ENCODE measurements at places on chromosomes 6 and 20.

DNA sequence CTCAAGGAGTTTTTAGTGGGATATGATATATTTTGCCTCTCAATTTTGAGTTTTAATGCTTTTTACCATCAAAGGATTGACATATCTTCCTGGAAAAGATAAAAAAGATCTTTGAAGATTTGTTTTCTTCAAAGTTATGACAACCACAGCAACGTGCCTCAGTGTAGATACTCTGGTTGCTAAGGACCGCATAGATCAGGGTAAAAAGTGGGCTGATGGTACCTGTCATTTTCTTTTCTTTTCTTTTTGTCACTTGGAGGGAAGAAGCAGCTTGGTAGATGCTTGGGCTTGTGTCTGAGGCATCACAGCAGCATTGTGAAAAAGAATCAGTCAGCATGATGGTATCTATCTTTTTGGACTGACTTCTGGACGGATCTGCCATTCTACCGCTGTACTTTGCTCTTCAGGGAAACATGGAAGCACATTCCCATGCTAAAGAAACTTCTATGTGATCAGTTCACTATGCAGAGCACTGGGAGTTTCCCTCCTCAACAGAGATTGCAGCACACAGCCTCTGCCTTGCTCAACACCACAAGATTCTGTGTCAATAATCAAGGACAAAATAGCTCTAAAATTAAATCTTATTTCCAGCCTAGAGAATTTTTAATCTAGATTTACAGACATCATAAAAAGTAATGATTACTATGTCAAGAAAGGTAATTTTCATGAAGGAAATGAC lies 54.8 kb upstream of the SGK1 start:
- DNase-seq = no peak

DNA sequence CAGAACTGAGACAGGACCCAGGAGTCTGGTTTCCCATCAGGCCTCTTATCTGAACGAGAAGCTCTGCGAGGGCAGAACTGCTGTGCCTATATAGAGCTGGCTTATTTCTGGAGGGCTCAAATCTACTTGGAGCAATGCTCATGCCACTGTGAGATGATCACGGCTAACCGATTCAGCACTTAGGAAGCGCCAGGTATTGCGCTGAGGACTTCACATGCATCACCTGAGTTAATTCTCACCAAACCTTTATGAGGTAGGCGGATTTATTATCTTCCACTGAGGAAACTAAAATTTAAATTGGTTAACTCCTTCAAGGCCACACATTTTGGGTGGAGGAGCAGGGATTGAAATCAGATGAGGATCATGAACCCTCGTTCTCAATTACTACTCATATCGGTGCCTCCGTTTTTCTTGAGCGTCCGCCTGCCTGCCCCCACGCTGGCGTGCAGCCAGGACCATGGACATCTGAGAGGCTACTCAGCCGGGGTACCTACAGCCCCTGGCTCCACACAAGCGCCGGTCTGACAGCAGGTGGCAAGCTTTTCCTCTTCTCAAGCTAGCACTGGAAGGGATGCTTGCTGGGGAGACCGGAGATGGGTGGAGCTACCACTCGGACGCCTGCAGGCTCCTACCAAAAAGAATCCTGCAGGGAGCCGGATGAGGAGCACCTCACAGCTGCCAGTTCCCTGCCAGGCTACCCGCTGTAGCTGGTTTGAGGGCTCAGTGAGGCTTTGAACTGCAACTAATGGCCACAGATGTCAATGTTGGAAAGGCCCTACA lies 1.0 kb upstream of the PCIF1 start:
- peak; percentile 77 for DNase-seq

DNA sequence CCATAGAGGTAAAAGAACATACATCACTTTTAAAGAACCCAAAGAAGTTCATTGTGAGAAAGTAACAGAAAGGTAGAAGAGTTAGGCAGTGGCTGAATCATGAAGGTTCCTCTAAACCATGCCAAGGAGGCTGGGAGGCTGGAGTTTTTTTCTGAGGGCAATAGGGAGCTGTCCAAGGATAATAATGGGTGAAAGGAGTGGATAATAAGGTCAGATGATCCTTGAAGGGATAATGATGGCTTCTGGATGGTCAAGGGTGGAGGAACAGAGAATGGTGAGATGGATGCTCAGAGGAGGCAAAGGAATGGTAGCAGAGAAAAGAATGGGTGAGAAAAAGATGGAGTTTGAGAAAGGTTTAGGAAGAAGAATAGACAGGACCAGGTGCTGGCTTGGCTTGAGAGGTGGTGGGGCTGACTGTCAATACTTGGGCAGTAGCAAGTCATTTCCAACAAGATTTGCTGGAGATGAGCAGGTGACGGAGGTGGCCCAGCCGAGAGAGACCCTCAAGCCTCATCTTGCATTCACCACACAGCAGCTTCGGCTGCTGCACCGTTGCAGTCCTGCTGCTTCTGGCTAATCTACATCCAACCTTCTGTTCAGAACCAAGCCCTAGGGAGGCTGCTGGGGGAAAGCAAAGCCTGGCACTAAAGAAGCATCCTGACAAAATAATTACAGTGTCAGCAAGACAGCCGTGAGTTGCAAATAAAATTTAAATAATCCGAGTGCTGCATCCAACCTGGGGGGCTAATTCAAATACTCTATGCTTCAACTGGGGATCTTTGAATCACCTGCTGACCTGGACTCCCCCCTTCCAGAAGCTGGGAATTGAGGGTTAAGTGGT lies 131.2 kb upstream of the KCNG1 start:
- no peak for DNase-seq

DNA sequence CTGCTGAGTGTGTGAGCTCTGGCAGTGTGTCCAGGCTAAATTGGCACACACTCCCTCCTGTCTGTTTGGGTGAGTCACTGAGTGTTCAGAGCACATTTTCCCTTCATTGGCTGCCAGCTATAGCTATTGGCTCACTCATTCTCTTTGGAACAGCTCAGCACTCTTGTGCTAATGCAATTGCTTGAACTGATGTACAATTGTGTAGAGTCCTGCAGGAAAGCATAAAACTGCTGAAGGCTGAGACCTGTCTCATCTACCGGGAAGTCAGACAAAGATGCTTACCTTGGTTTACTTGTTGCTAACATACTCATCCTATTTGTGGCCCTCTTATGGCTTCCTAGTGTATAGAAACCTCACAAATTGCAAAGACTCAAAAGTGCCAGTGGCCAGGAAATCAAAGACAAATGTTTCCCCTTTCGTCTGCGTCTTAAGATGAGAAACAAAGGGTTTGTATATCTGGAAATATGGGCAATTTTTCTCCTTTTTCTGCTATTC lies 351.0 kb downstream of the BCKDHB start:
- DNase-seq = no peak

DNA sequence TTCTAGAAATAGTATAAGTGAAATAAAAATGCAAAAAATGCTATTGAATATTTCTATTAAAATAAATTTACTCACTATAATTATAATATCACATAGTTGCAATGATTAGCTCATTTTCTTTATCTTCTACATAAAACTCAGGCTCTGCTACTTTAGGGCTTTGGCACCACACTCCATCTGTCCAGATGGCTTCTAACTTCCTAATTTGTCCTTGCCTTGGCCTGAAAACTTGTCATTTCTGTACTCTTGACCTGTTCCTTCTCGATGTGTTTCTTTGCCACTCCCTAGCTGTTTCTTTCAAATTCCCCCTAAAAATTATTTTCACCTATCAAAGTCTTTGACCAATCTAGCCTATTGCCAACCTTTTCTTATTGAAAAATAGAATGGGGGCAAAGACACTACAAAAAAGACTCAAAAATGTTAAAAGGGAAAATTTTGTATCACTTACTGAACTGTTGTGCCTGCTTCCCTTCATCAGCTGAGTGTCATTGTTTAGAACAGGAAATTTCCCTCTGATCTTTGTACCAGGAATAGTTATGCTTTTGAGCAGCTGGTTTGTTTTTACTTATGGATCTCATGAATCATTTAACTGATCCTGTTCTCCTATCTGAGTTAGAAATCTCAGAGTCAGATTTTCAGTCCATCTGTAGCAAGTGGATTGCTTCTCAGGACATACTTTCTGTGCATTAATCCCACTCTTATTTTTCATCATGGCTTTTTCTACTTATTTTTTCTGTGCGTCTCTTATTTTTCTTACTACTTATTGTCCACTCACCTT lies 279.2 kb upstream of the CNR1 start:
- no peak for DNase-seq

- DNase-seq = no peak
These were observed 298.5 kb downstream of the QKI start for GRCh38 chr6:163712981-163713380.

GRCh38 chr6:157831424-157832249 lies 8.6 kb downstream of the SNX9 start:
- DNase-seq = no peak

DNA sequence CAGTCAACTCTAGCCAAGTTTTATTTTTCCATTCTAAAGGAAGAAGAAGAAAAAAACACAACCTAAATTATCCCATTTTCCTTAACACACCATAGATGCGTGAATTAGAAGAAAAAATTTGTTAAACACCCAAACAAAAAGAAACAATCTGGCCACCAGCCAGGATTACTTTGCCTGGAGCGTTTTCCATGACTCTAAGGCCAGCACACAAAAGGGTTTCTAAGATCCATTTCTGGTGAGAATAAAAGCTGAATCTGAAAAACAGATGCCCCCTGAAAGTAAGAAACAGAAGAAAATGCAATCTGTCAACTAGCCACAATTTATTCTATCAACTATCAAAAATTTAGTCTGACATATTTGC lies 267.2 kb upstream of the SULF2 start:
- no peak for DNase-seq
